HT-29 (cell line): ENCODE measurements at places on chromosomes 16 and 17. TPM values are rescaled to one million over a fixed set of nuclear protein-coding genes. Genes with fewer than 3 reads are reported as not detected.

DNA sequence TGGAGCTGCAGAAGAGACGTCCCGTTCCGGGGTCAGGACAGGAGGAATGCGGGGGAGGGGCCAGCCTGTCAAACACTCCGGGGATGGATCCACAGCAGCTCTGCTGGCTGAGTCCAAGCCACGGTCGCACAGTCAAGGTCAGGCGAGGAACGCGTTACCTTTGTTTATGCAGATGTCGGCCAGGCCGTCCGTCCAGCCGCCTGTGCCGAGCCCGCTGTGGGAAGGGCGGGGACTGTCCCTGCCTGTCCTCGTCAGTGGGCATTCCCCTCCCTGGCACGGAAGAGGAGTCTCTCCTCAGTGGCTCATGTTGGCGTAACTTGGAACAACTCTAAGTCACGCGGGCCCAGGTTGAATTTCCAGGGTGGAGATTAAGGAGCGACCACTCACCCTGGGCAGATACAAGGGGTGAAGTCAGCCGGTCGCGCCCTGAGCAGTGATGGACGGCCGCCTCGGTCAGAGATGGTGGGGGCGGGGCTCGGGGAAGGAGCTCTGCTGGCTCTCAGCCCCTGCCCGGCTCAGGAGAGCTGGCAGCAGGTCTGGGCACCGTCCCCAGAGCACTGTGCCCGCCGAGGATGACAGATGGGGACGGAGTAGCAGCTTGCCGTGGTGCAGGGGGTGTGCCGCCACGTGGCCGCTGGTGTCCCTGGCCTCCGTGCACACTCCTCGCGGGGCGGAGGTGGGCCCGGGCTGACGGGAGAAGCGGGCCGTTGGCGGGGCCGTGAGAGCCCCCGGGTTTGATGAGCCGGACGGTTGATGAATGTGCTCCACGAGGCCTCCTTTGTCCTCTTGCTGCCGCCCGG lies 7.3 kb downstream of the CACNA1H start:
- DNase-seq, result no peak

GRCh38 chr17:41638941-41639340 lies 14.6 kb upstream of the KRT17 start:
- DNase-seq, result no peak

MFSD11 gene
- total RNA-seq, result 21.5 and 24.9 TPM in 2 replicates

GRCh38 chr17:74474043-74474792 lies 7.8 kb downstream of the CD300A start:
- no peak for DNase-seq

UMOD gene
- not detected in 2 replicates for total RNA-seq

MT3 gene
- total RNA-seq, result 3.5 TPM in 1 of 2 replicates, not detected in the other

GRCh38 chr16:67387479-67388079 lies 5.7 kb downstream of the TPPP3 start:
- no peak for DNase-seq

DNA sequence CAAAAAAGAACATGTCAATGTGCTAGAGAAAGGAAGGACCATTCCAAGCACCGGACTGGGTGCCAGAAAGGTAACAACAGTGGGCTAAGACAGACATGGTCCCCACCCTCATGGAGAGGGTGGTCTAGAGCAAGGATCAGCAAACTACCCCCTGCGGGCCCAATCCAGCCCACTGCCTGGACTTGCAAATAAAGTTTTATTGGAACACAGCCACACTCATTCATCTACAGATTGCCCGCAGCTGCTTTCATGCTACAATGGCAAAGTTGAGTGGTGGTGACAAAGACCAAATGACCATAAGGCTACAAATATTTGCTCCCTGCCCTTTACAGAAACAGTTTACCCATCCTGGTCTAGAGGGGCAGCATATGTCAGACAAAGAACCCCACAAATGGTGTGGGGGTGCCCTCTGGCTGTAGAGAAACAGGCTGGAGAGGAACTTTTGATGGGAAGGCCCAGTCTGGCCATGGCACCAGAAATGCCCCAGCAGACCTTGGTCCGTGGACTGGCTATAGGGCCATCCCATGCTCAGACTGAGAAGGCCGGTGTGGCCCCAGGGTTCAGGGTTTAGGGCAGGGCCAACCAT lies 15.2 kb downstream of the CDH5 start:
- no peak for DNase-seq

DNA sequence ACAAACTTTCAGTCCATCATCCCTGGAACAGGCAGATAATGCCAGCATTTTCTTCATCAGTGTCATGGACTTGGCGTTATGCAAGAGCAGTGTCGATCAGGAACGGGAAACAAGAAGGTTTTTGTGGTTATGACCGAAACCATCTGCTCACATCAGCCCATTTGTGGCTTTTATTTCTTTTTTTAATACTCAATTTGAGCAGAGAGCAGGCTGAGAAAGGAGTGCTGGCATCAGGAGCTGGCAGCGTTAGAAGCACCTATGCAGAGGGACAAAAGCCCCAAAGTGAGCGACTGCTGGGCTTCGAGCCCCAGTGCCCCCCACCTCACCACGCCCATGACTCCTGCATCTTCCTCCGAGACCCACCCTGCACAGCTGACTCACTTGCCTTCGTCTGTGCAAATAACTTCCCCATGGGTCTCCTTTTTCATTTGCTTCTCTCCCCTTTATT lies 16.2 kb upstream of the CD300E start:
- no peak for DNase-seq

ICAM2 gene
- total RNA-seq, result 0.21 and 0.64 TPM in 2 replicates

- DNase-seq, result peak; percentile 81
Measured at GRCh38 chr17:64074704-64075426, 54.4 kb upstream of the ICAM2 start.

DPEP2 gene
- not detected in 2 replicates for total RNA-seq

EFCAB13 gene
- 0.10 TPM in 1 of 2 replicates, not detected in the other for total RNA-seq

DNA sequence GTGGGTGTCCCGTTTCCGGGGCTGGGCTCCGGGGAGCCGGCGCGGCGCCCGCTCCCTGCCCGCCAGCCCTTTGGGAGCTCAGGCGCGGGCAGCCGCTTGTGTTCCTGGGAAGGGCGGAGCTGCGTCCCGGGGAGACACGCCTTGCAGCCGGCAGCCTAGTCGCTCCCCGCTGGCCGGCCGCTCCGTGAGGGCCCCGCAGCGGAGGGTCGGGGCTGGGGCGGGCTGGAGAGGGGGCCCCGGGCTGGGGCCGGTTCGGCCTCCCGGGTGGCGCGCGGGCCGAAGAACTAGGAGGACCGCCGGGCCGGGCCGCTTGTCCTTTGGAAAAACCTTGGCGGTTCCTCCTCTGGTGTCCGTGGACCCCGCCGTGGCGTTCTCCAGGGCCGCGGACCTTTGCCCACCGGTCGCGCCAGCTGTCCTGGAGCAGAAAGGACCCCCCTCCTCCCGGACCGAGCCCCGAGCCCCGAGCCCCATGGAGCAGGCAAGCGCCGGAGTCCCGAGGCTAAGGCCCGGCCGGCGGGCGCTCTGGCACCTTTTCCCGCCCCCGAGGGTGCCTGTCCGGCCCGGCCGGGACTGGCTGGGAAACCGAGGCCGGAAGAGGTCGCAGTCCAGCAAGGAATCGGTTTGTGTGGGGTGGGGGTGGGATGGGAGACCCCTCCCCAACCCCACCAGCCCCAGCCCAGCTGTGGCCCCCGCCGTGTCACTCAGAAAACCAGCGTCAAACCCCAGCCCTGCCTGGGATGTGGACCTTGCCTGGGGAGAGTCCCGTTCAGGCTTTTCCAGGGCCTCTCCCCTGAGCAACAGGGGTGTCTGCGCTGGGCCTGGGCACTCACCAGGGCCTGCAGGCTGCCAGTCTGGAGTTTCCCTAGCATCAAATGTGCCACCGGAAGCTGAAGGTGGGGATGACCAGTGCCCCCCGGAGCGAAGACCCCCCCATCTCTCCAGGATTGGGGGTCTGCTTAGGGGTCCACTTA lies 6.8 kb upstream of the TBC1D3B start:
- DNase-seq, result peak; percentile 76

DNA sequence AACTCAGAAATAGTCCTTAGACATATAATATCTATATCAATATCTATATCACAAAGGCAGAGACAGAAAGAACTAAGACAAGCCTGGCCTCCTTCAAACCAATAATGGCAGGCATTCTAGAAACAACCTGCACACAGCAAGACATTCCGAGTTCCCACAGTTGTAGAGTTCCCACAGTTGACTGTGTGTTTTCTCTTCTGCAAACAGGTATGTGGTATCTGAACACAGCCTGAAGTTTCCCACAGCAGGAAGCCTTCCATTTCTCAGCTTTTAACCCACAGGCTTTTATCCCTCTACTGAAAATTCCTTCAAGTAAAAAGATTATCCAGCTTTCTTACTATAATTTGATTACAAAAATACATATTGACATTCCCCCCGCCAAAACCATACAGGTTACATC lies 73.9 kb downstream of the ZZEF1 start:
- DNase-seq, result no peak

DNA sequence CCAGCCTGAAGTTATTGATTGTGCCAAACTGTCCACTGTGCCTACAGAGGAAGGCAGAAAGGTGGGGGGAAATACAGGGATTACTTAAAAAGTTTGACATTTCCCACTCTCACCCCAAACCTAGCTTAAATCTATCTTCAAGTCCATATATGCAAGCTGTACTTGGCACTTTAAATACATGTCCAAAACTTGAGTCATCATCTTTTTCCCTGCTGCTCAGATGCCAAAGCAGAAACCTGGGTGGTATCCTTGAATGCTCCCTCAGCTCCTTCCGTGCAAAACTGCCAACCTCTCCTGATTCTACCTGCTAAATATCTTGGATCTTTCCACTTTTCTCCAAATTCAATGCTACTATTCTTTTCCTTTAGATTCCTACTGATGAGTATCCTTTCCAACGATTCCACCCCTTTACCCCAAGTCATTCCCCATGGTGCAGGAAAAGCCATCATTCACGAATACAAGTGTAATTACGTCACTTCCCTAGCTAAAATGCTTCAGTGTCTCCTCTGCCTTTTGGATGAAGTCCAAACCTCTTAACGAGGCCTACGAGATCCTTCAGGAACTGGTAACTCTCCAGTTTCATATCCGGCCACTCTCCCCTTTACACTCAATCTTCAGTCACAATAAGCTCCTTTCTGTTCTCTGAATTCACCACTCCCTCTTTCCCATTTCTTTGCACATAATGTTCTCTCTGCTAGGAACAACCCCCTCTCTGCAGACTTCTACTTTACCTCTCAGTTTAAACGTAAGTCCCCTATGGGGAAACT lies 9.3 kb downstream of the BECN1 start:
- DNase-seq, result no peak

ZNF646 gene
- total RNA-seq, result 18.4 and 22.0 TPM in 2 replicates

DNA sequence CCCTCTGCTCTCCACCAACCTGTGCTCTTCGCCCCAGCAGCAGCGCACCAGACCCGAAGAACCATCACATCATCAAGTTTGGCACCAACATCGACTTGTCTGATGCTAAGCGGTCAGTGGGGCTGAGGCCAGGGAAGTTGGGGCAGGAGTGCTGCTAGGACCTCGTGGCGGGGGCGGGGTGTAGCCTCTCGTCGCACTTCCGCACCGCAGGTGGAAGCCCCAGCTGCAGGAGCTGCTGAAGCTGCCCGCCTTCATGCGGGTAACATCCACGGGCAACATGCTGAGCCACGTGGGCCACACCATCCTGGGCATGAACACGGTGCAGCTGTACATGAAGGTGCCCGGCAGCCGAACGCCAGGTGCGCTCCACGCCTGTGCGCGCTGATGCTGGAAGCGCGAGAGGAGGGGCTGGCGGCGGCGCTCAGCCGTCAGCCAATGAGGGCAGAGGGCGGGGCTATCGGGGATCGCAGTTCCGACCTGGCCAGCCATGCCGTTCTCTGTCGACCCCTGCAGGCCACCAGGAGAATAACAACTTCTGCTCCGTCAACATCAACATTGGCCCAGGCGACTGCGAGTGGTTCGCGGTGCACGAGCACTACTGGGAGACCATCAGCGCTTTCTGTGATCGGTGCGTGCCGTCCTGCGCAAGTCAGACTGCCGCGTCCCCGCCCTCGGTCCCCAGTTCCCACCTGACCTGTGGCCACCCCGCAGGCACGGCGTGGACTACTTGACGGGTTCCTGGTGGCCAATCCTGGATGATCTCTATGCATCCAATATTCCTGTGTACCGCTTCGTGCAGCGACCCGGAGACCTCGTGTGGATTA lies 3.2 kb upstream of the TMEM88 start:
- DNase-seq, result peak; percentile 91

DNA sequence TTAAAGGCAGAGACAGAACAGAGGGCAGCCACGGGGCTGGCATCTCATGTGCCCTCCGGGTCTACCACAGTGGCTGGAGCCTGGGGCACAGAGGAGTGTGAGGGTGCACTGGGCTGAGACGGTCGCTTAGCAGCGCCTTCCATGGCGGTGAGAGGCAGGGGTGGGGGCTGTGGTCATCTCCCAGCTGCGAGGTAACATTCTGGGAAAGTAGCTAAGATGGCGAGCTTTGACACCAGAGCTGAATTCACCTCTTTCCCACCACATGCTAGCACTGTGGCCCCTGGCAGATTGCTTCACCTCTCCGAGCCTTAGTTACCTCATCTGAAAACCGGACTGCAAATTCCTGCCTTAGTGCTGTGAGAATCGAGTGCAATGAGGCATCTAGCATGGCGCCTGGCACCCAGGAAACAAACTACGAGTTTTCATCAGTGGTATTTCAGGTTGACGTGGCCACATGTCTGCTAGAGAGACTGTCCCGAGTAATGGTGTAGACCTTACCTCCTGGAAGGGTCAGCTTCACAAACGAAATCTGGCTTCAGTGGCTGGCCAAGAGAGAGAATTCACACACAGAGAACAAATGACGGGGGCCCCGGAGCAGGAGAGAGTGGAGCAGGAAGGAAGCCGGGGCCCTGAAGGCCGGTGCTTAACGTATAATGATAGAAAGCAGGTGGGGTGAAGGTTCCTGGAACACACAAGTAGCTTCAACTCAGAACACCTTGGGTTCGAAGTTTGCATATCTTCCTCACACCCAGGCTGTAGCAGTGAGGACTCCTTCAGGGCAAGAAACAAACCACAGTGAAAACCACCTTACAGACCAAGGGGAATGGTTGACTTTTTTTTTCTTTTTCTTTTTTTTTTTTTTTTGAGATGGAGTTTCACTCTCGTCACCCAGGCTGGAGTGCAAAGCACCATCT lies 63.9 kb upstream of the RPH3AL start:
- DNase-seq, result no peak

DNA sequence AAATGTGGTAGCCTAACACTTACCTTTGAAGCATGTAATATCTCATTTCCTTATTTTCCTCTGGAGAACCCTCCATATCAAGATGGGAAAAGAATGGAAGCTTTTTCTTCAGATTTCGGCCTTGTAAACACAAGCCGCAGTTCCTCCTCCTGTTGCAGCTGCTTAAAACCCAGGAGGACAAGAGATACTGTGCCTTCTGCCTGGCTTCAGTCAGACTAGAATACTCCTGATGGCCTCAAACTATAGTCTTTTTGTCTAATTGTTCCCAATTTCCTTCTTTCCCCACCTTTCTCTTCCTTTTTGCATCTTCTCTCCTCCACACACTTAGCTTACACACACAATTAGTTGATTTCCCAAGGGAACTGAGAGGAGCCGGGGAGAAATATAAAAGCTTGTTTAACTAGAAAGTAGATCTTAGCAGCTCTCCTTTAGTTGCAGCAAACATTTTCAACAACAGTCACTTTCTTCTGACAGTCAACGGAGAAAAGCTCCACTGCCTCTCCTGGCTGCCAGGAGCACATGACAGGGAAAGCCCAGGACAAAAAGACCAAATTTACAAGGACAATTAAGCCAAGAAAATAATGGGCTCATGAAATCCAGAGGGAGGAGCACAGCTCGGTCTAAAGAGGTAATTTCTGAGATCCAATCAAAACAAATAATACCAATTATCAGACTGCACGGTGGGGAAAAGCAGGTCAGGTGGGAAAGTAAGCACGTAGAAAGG lies 76.4 kb upstream of the C17orf78 start:
- DNase-seq, result no peak

GRCh38 chr17:67008101-67008500 lies 36.3 kb upstream of the CACNG1 start:
- no peak for DNase-seq
